ENCODE measurements at places on chromosomes 2 and 18.
A peak's percentile ranks its signal among the peaks of the same experiment; 100 is the strongest.

DNA sequence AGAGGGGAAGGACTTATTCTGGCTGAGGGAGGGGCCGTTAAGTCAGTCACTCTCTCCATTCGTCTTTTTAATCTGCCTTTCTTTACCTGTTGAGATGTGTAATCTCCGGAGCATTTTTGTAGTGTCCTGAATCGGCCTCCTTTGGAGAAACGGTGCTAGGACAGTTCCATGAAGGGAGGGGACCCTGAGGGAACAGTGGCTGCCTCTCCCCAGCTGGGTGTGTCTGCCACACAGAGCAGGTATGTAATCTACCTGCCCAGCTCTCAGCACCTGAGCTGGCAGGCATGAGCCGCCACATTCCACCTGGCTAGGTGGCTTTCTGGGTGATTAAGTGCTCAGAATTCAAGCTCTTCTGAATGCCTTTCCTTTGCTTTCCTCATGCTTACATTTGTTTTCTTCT, 131.2 kb downstream of the WDSUB1 start:
- no peak overlapping the region for H3K27ac ChIP-seq
- DNase-seq: no peak
- H3K27me3 ChIP-seq: no peaks in the 10 kb centered on the region
- no peak overlapping the region for H3K4me3 ChIP-seq
- H3K36me3 ChIP-seq: peaks cover 45% of the 10 kb centered on the region
- H3K4me1 ChIP-seq: peaks cover 8% of the 10 kb centered on the region

DNA sequence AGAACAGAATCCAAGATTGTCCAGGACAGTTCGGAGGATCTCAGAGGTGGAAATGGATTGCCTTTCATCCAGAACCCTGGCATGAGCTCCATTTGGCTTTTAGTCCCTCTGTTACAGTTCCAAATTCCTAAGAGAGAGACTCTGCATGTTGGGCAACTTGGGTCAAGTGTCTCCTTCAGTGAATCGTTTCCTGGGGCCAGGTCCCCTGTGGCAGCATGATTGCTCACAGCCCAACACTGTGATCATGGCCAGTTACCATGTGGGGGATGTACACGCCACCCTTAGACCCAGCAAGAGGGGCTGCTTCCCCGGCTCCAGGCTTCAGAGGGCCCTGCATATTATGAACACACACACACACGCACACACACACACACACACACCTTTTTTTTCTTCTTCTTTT, 118.6 kb upstream of the GLI2 start:
- DNase-seq: no peak
- H3K27ac ChIP-seq: no peak overlapping the region
- no peaks in the 10 kb centered on the region for H3K4me1 ChIP-seq

DNA sequence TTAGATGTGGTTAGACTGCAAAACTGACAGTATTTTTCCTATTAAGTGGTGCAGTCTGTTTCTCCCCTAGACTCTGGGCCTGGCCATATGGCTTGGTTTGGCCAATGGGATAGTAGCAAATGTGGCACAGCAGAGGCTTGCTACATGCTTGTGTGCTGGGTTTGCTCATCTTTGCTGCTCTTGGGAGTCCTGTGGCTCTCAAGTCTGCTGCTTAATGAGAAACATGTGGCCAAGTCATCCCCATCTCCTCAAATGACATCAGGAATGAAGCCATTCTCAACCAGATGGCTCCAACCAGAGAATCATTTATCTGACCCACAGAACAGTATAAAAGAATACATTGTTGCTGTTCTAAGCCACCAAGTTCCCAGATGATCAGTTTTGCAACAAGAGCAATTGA, 57.1 kb upstream of the PAX3 start:
- H3K4me3 ChIP-seq: no peak overlapping the region
- H3K27ac ChIP-seq: no peak overlapping the region
- H3K27me3 ChIP-seq: no peaks in the 10 kb centered on the region
- no peaks in the 10 kb centered on the region for H3K4me1 ChIP-seq
- peak; percentile 39 for DNase-seq

DNA sequence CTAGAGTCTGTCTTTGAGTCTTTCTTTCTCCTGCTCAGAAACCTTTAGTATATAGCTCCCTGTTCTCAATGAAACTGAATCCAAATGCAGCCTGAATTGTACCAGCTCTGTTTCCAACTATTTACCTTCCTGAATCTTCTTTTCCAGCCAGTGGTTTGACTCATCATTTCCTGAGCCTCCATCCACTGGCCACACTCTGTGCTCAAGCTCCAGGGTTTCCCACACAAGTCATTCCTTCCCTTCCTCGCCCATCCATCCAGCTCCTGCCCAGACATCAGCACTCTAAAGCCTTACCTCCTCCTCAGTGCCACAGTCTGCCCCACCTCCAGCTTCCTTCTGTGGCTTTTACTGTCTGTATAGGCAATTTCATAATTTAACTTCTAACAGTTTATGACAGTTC, 233.6 kb upstream of the RASGRP3 start:
- H3K4me3 ChIP-seq: no peak overlapping the region
- no peak for DNase-seq
- peaks cover 15% of the 10 kb centered on the region for H3K4me1 ChIP-seq
- H3K27ac ChIP-seq: no peak overlapping the region
- no peaks in the 10 kb centered on the region for H3K36me3 ChIP-seq
- no peaks in the 10 kb centered on the region for H3K27me3 ChIP-seq

GRCh38 chr2:140986456-140986855, 1144.4 kb downstream of the LRP1B start:
- no peaks in the 10 kb centered on the region for H3K4me1 ChIP-seq
- no peak overlapping the region for H3K27ac ChIP-seq
- H3K27me3 ChIP-seq: no peaks in the 10 kb centered on the region
- no peak overlapping the region for H3K4me3 ChIP-seq
- no peak for DNase-seq

- H3K4me1 ChIP-seq: no peaks in the 10 kb centered on the region
- peaks cover 56% of the 10 kb centered on the region for H3K36me3 ChIP-seq
- no peak overlapping the region for H3K4me3 ChIP-seq
- no peak for DNase-seq
Measured at GRCh38 chr2:191001032-191001431, 12.9 kb downstream of the STAT1 start.

DNA sequence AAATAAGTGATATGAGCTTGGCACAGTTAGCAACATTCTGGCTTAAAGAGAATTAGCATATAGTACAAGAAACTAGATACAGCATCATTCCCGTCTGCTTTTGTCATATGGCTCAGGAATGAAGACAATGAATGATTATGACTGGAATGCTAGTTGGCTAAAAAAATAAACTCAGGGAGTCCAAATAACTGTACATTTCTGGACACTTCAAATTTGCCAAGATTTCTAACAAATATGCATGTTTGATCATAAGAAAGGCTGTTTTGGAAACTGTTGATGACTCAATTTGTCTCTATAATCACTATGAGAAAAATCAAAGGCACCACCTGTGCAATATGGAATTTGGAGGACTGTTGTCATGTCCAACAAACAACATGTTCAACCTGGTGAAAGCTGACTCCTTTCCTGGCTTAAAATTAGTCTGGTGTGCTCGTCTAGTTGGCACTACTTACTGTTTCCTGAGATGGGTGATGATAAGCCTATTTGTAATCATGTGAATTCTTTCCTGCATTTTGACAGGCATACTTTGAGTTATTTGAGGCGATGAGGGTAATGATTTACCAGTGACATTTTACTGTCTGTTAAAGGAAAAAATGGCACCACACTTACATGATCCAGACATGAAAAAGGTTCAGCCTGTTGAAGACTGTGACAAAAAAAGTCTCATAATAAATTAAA, 133.9 kb upstream of the CDH20 start:
- H3K4me3 ChIP-seq: no peak overlapping the region
- no peaks in the 10 kb centered on the region for H3K27me3 ChIP-seq

- H3K27ac ChIP-seq: no peak overlapping the region
- H3K36me3 ChIP-seq: no peaks in the 10 kb centered on the region
- H3K4me3 ChIP-seq: no peak overlapping the region
- DNase-seq: no peak
- H3K27me3 ChIP-seq: no peaks in the 10 kb centered on the region
Measured at GRCh38 chr18:34921226-34921625, 120.0 kb upstream of the MAPRE2 start.

GRCh38 chr2:79740879-79741443, 228.1 kb downstream of the CTNNA2 start:
- no peaks in the 10 kb centered on the region for H3K36me3 ChIP-seq
- H3K4me1 ChIP-seq: no peaks in the 10 kb centered on the region
- H3K27me3 ChIP-seq: no peaks in the 10 kb centered on the region
- no peak overlapping the region for H3K4me3 ChIP-seq

DNA sequence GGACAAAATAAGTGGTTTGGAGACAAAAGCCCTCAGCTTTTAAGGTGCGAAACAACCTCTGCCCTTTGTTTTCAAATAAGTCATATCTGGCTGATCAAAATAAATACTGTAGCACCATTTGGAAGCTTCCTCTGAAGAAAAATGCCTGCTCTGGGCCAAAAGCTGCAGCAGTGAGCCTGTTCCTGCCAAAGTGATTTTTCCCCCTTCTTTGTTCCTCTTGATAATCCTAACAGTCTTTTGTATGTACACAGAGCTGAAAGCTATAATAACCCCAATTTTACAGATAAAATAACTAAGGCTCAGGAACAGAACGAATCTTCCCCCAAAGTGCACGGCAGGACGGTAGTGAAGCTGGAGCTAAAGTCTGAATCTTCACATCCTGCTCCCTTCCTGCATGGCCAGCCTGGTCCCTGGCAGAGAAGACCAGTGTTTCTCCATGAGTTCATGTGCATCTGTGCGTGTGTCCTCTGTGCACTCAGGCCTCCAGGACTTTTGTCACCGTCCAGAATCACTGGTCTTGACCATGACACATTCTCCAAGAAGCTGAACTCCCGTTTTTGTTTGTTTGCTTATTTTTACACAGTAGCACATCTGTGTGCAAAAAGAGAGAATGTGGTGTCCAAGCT, 2114.1 kb upstream of the PIK3C3 start:
- no peak for DNase-seq
- no peaks in the 10 kb centered on the region for H3K36me3 ChIP-seq
- peak overlapping the region; percentile 33 for H3K4me3 ChIP-seq
- H3K27me3 ChIP-seq: peaks cover 30% of the 10 kb centered on the region
- H3K4me1 ChIP-seq: no peaks in the 10 kb centered on the region

GRCh38 chr2:20526160-20526559, 79.3 kb downstream of the RHOB start:
- no peak overlapping the region for H3K27ac ChIP-seq
- no peaks in the 10 kb centered on the region for H3K27me3 ChIP-seq
- H3K4me3 ChIP-seq: no peak overlapping the region
- peaks cover 47% of the 10 kb centered on the region for H3K4me1 ChIP-seq
- no peak for DNase-seq

- DNase-seq: no peak
- H3K27me3 ChIP-seq: no peaks in the 10 kb centered on the region
- H3K4me3 ChIP-seq: no peak overlapping the region
Measured at GRCh38 chr2:95376311-95377215, 25.9 kb upstream of the FAHD2A start.

DNA sequence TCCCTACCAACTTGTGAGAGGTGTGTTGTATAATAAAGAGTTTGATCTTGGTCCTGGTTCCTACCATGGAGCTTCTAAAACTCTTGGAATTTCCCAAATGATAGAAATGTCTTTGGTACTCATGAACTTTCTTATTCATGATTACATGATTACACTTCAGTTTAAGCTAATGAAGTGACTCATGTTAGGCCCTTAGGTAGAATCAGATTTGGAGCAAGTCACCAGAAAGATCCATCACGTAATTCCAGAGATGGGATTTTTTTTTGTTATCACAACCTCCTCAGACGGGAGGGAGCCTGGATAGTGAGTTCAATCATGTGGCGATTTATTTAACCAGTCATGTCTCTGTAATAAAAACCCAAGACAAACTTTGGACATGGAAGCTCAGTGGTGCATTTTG, 1287.6 kb upstream of the ZEB2 start:
- no peaks in the 10 kb centered on the region for H3K36me3 ChIP-seq
- H3K27ac ChIP-seq: no peak overlapping the region
- H3K4me1 ChIP-seq: no peaks in the 10 kb centered on the region
- no peak overlapping the region for H3K4me3 ChIP-seq

DNA sequence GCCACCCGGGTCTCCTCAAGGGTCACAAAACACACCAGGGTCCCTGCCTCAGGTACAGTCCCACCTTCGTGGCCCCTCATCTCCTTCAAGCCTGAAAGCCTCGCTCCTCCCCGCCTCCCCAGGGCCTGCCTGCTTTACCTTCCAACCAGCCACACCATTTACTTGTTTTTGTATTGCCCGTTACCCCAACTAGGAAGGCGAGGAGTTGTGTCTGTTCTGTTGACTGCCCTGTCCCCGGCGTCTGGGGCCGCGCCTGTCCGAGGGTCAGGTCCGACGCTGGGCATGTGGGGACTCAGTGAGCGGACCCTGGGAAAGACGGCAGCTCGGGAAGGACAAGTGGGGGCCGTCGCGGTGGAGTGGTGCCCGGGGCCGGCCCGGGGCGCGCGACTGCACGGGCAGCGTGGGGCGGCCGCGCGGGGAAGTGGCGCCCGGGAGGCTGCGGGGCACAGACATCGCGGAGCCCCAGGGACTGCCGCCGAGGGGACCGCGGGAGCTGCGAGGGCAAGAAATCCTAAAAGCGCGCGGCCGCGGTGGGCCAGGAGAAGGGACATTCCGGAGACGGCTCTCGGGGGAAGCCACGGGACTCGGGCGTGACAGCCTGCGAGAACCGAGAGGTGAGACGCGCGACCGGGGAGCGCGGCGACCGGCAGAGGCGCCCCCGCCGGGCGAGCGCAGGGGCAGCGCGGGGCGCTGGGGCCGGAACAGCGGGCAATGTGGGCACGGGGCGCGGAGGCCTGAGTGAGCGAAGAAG, 797 bp upstream of the GRHL1 start:
- DNase-seq: peak; percentile 50
- H3K27ac ChIP-seq: peak overlapping the region; percentile 24
- H3K36me3 ChIP-seq: no peaks in the 10 kb centered on the region

DNA sequence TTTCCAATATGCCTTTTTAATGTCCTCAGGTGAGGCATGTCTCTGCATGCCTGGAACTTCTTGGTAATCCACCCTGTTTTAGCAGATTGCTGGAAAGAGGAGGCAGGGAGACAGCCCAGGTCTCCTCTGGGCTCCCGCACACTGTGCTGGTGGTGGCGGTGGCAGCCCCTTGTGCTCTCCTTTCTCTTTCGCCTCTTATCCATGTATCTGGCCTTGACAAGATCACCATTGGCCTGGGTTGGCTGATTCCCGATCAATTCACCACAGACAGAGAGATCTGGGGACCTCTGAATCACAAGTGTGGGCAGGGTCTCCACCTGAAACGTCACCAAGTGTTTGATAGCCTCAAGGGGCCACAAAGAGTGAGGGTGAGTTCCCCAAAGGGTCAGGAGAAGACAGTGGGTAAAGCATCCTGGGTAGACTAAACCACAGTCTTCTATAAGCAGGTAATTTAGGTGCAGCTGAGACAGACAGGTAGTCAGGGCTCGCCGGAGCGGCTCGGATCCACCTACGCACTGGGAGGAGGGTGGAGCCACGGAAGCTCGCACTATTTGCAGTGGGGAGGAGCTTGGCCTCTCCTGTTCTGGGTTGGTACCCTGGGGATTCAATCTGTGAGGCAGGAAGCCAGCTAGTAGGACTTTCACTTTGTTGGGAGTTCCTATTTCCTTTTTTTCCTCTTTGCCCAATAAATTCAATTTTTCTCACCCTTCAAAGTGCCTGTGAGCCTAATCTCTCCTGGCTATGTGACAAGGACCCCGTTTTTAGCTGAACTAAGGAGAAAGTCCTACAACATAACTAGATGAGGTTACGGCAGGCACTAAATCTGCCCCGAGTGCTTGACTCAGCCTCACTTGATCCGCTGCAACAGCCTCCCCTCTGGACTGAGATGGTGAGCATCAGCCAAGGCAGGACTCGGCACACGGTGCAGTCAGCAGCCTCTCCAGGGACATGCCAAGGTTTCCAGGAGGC, 57.6 kb downstream of the SLC4A3 start:
- peak; percentile 67 for DNase-seq
- H3K4me3 ChIP-seq: peak overlapping the region; percentile 49
- H3K4me1 ChIP-seq: peaks cover 7% of the 10 kb centered on the region
- H3K27me3 ChIP-seq: no peaks in the 10 kb centered on the region
- peak overlapping the region; percentile 4 for H3K27ac ChIP-seq
- no peaks in the 10 kb centered on the region for H3K36me3 ChIP-seq

All from heart left ventricle (tissue), 16 donors.